ENCODE measurements at places on chromosomes 1 and 21.

DNA sequence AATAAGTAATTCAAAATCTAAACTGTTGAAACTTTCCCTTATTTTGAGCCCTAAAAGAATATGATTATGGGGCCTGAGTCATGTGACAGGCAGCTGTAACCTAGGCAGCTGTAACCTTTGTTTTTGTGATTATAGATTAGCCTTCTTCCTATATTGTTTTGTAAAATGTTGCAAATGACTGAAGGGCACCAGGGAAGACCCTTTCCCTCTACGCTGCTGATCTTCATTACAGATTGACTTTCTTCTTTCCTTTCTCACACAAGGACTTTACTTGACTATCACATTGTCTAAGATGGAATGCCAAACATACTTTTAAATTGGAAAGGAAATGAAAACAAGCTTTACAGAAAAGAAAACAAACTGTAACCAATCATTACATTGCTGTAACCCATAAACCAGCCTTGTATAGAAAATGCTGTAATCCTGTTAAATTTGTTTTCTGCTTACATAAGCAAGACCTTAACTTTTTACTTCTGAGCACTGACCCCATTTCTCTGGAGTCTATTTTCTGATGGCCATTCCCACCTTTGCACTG lies 242.2 kb downstream of the RGS7 start:
- DNase-seq = no peak

DNA sequence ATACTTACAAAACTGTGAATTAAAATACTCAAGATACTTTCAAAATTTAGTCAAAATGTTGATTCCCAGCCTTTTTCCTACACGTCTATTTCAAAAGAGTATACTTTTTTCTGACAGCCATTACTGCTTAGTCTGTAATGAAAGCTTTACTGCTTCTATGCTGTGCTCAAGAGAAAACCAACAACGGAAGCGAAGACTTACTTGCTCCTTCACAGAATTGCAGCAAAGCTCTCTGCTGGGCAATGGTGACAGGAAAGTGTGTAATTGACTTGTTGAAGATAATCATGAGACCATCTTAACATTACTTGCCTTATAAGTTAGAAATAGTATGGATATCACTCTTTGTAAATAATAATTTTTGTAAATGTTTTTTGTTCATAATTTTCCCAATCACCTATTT lies 1.7 kb upstream of the DYNLT5 start:
- no peak for DNase-seq

- DNase-seq = no peak
Measured at GRCh38 chr1:227540170-227541098, 22.9 kb upstream of the ZNF678 start.

DNA sequence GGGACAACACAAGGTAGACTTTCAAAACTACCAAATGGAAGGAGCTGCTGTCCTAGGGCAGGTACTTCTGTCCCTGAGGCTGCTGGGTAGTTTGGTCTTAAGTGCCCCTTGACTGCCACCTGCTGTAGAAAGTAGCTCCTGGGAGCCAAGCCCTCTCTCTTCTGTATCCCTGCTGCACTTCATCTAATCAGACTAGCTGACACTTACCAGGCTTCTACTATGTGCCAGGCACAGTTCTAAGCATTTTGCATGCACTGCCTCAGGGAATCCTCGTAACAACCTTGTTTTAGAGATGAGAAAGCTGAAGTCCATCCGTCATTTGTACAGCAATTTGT lies 15.9 kb upstream of the SRSF4 start:
- no peak for DNase-seq

GRCh38 chr1:53249706-53250105 lies 11.4 kb upstream of the MAGOH start:
- no peak for DNase-seq

GRCh38 chr1:200628223-200628881 lies 7.8 kb upstream of the KIF14 start:
- peak; percentile 49 for DNase-seq

GRCh38 chr21:44065428-44065827 lies 41.8 kb upstream of the PWP2 start:
- DNase-seq = peak; percentile 68

DNA sequence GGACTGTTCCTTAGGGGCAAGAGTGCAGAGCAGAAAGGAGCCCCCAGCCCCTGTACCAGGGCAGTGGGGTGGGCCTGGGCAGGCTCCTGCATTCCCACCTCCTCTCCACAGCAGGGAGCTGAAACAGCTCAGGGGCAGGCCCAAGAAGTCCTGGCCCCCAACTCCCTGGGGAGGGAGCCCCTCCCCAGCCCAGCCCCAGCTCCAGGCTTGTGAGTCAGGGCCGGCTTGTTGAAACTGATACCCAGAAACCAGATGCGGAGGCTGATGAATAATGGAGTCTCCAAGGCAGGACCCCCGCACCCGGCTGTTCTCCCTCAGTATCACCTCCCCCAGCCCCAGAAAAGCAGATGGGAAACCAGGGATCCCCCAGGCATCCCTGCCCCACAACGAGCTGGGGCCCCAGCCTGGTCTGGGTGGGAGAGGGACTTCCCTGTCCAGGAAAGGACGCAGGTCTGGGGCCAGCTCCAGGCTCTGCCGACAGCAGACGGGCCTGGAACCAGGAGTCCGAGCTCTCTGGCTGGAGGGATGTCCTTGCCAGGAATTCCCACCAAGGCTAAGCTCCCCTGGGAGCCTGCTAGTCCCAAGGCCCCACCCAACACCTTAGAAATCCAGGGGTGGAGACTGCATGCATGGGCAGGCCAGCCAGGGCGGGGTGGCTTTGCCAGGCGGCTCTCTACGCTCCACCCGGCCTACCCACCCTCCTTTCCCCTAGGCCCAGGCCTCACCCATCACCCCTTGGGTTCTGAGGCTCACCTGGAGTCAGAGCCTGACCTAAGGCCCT lies 2.7 kb downstream of the PLEKHG5 start:
- no peak for DNase-seq
